NCI-H1092 (cell line): ENCODE measurements at places on chromosomes 1 and 21.

DNA sequence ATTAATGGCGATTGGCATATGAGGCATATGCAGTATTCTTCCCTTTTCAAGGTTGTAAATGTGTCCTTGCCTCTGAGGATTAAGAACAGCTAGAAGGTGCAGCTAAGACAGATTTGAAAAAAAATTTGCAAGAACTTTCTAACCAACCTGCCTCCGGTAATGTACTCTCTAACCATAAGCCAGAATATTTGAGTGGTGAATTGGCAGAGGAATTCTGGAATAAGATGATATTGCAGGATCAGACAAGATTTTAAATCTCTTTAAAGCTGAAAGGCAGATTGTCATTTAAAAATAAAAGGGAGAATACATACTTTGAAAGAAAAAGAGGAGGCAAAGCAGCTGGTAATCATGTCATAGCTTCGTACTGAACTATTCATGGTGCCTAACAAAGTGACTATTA, 29.2 kb downstream of the MROH9 start:
- DNase-seq = no peak

DNA sequence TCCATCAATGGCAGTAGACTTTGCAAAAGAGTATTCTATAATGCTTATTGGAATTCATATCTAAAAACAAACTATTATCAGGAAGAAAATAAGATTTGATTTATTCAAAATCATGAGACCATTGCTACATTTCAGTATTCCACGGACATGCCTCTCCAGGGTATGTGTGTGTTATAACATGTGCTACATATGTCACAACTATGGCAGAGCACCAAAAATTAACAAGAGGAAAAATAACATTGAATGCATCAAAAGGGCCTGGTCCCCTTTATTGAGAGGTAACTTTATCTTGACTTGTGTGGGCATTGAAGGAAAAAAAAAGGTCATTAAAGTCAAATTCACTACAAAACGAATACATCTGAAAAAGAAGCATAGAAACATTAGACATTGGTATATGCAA, 22.6 kb upstream of the LRRC8B start:
- DNase-seq = no peak

DNA sequence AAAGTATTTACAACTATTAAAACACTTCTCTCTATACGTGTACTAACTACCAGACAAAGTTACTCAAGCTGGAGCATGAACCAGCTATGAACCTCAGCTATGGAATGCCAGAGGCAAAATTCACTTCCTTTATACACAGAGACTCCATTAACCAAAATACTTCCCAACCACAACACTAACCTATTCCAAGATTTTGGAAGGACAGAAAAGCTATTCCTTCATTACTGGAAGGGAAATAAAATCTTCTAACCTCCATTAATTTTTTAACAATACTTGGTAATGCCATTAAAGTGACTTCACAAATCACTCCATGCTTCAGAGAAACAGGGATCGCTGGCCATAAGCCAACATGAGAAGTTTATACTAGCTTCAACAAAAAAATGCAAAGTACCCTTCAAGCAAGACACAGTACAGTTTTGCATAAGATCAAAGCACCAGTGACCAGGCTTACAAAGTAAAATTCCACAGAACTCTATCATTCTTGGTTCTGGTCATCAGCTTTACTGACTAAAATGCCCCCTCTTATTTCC, 58.0 kb downstream of the PUM1 start:
- DNase-seq = no peak

- no peak for DNase-seq
These were observed 43.1 kb upstream of the TNFSF18 start for GRCh38 chr1:173093691-173094445.

- DNase-seq = no peak
These were observed 143.2 kb upstream of the CSF3R start for GRCh38 chr1:36625935-36626310.

GRCh38 chr1:180674603-180675530, 43.0 kb downstream of the XPR1 start:
- DNase-seq = no peak

- DNase-seq = no peak
These were observed 192.7 kb downstream of the VPS13D start for GRCh38 chr1:12422488-12422887.

GRCh38 chr1:225816643-225817538, 7.0 kb downstream of the EPHX1 start:
- no peak for DNase-seq

GRCh38 chr1:53627031-53627430, 111.9 kb downstream of the GLIS1 start:
- DNase-seq = no peak

GRCh38 chr21:43301409-43302061, 125.4 kb downstream of the SIK1 start:
- DNase-seq = no peak

GRCh38 chr1:115092175-115092574, 2.9 kb upstream of the TSPAN2 start:
- no peak for DNase-seq

DNA sequence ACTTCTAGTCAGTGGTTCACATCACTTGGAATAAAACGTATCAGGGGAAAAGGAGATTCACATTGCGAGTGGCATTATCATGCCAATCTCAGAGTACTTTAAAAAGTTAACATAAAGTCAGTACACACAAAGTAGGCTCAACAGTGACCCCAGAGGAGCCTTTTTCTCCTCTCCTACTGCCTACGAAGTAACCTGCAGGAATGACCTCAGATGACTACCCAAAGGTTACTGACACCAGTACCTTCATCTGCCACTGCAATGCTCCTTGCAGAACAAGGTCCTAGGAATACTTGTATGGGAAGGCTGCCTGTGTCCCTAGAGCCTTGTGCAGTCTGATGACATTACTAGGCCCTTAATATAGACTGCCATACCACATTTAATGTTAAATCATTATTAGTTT, 389.8 kb upstream of the LYPLAL1 start:
- DNase-seq = no peak

DNA sequence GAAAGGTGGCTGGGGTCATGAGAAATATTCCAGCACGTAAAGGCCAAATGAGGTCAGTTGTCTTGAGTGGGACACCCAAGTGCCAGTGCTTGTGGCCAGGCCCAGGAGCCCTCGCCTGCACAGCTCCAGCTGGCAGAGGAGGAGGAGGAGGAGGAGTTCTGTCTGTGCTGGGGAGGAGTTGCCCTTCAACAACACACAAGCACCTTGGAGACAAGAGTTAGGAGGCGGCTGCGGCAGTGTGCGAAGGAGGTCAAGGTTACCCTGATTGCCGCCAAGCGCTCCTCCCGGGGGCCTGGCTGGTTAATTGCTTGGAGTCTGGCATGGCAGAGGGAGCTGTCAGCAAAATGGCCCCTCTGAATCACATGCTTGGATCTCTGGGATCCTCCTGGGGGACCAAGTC, 45.1 kb downstream of the GRIK3 start:
- no peak for DNase-seq

- no peak for DNase-seq
These were observed 58.1 kb downstream of the HLCS start for GRCh38 chr21:36908260-36908908.

GRCh38 chr1:30417001-30417700, 306.2 kb downstream of the MATN1 start:
- DNase-seq = no peak
